Stimulated activated CD4-positive, alpha-beta T cell treated with anti-CD3 and anti-CD28 coated beads, Interleukin-1b, Interleukin-23, amount 100 ng/mL, for 1 hour (primary cell): ENCODE measurements at places on chromosomes 6 and 20.

GRCh38 chr20:62020935-62021701 lies 44.6 kb downstream of the TAF4 start:
- DNase-seq, result no peak

DNA sequence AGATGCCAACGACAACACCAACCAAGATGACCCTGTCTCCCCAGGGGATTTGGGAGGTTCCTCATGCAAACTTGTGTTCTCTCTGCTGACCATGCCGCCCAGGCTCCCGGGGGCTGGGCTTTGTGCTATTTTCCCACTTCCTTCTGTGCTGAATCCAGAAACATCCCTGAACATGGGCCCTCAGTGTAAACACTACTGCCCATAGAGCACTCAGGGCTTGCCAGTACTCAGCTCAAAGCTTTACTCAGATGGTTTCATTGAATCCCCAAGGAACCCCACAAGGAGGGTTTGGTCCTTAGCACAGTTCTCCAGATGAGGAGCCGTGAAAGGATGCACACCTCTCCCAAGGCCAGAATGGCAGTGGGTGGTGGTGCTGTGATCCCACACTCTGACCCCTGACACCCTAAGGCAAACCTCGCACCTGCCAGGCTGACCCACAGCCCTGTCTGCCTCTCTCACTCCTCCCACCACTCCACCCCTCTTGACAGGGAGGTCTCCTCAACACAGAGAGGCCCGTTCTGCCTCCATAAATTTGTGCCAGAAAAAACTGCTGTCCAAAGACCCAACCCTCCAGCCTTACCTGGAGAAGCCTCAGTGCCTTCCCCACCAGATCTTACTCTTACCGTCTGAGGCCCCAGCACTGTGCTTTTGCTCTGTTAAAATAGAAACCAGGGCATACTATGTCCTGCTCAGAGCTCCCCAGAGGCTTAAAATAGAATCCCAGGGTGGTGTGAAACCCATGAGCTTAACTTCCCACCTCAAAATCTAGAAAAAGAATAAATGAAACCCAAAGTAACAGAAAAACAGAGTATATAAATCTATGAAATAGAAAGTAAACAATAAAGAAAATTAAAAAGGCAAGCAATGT lies 283.0 kb upstream of the CDH4 start:
- no peak for DNase-seq

GRCh38 chr6:101783287-101783686 lies 389.8 kb downstream of the GRIK2 start:
- DNase-seq, result no peak

- DNase-seq, result no peak
These were observed 10.8 kb upstream of the TBCC start for GRCh38 chr6:42756722-42757121.

GRCh38 chr20:32628960-32629530 lies 43.9 kb upstream of the NOL4L start:
- DNase-seq, result no peak

DNA sequence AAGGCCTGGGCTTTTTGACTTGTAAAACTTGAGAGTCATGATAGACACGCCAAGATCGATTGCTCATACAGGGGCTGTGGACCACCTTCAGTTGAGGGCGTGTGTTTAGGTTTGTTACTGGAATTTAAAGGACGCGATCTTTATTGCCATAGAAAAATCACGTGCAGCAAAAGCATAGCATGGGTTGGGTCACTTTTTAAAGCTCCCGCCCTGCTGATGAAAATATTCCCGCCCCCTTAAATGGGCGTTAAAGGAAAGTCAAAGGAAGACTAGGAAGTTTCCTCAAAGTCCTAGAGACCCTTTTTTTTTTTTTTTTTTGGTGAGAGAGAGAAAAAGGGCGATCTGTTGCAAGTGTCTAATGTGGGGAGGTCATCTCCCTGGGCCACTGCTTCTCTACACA lies 23.1 kb downstream of the TFAP2A start:
- no peak for DNase-seq

GRCh38 chr20:48649868-48650267 lies 177.9 kb downstream of the PREX1 start:
- DNase-seq, result no peak

- DNase-seq, result no peak
These were observed 25.0 kb upstream of the DEFB125 start for GRCh38 chr20:62487-62886.
